ENCODE measurements at places on chromosomes 2 and 18.

- DNase-seq = no peak
These were observed 51.3 kb upstream of the CYP1B1 start for GRCh38 chr2:38127277-38127676.

- no peak for DNase-seq
These were observed 52.3 kb downstream of the TCF7L1 start for GRCh38 chr2:85185431-85185940.

- DNase-seq = no peak
These were observed 75.6 kb downstream of the RNF144A start for GRCh38 chr2:6992794-6993228.

GRCh38 chr2:216287251-216287650 is 85.0 kb downstream of the MARCHF4 start:
- DNase-seq = no peak

GRCh38 chr2:1784986-1785617 is 40.8 kb upstream of the PXDN start:
- no peak for DNase-seq

DNA sequence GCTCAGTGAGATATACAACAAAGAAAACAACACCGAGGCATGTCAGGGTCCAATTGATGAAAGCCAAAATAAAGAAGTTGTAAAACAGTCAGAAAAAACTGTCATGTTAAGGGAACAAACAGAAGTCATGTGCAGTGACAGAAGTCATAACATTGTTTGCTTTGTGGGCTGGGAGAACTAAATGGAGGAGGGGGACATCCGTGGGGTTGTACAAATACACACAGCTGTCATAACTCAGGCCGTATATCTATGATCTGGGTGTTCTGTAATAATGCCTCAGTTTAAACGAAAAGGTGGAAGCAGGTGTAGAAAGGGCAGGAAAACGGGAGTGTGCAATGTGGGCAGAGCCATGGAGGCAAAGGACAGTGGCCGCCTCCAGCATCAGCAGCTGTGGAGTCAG is 27.3 kb downstream of the TIMM21 start:
- DNase-seq = no peak

GRCh38 chr18:63002305-63002704 is 287.0 kb downstream of the PHLPP1 start:
- DNase-seq = no peak

- DNase-seq = no peak
These were observed 55.3 kb upstream of the ID2 start for GRCh38 chr2:8626572-8626971.

DNA sequence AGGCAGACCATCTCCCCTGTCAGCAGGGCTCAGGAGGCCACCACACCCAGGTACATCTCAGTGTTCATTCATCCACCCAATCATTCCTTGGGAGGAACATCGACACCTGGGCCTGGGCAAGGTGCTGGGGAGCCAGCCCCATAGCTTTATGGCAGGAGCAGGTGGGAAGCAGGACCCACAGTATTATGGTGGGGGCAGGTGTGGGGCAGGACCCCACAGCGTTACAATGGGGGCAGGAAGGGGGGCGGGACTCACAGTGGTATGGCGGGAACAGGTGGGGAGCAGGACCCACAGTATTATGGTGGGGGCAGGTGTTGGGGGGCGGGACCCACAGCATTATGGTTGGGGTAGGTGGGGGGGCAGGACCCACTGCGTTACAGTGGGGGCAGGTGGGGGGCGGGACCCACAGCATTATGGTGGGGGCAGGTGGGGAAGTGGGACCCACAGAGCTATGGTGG is 128.9 kb upstream of the HS6ST1 start:
- no peak for DNase-seq

DNA sequence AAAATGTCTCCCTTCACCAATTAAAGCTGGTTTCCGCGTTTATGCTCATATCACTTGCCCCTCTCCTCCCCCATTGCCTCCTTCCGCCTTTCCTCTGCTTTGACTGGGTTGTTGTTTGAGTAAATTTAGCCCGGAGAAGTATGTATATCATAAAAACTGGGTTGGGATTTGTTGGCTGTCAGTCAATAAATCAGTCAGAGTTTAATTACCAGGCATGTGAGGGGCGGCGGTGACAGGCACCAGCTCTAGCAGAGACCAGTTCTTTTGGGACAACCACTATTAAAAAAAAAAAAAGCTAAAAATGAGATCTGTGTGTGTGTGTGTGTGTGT is 382.4 kb upstream of the SMIM21 start:
- DNase-seq = no peak

DNA sequence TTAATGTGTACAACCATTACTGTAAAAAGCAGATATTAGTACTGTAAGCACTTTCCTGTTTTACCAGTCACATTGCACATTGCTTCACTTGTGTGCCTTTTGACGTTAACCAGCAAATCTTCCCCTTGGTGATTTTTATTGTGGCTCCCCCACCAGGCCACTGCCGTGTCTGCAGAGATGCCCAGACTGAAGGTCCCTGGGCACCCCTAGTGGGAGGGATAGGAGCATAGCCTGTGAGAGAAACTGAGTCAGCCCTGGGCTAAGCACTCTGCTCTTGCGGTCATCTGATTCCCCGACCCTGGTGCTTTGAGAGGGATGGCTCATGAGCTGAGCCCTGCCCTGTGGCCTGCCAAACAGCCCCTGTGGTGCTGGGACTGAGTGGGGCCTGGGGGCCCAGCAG is 73.4 kb downstream of the INPP4A start:
- DNase-seq = peak; percentile 16

DNA sequence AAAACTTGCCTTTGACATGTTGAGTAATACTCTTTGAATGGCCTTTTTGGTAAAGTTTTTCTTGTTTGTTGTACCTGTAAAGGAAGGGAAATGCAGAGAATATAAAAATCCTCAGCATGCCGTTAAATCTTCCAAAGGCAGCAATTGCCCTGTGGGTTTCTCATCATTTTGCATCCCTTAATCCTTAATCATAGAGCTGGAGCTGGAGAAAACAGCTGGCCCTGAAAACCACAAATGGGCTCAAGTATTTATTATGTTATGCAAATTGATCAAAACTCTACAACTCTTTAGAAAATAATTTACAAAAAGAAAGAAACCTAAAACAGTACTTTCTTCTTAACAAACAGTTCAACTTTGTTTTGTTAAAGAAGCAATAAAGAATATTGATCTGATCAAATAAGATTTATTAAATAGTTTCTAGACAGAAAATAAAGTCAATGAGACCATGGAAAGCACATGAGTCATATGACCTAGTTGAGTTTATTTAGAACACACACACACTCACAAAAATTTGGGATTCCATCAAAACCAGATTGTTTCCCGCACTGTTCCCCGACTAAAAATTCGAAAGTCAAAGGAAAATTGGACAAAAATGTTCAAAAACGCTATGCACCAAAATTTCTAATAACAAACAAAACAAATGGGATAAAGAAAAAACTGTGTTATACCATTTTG is 309.0 kb downstream of the GULP1 start:
- no peak for DNase-seq

DNA sequence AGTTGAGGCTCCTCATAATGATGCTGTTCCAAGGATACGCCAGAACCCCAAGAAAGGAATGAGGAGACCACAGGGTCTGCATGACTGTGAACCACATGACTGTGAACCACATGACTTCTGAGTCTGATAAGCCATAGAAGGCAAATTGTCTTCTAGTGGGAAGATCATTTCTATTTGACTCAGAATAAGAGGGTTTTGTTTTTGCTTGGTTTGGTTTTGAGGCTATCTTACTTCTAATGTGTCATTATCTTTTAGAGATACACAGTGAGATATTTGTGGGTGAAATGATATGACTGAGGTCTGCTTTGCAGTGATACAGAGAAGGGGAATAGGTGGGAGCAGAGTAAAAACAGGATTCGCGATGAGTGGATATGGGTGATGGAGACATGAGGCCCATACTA is 28.9 kb upstream of the BCL2L11 start:
- no peak for DNase-seq

GRCh38 chr2:214294426-214294825 is 116.4 kb upstream of the VWC2L start:
- DNase-seq = no peak

- DNase-seq = no peak
These were observed 325.3 kb upstream of the SMIM21 start for GRCh38 chr18:75752740-75753263.

DNA sequence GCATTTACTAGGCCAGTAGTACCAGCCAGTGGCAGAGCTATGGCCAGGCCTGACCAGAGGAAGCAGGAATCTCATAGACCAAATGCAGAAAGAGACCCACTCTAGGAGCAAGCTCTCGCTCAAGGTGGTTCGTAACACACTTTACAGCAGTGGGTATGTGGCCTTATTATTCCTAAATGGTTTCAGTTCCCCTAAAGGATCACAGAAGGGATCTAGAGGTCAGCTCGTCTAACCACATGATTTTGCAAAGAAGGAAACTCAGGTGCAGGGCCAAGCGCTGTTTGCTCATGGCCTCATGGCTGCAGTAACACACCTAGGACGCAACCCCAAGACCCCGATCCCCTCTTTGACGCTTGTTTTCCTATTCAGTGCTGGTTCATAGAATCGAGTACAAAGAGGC is 65.5 kb upstream of the ATG16L1 start:
- DNase-seq = no peak

GRCh38 chr18:39840406-39840805 is 2114.6 kb upstream of the PIK3C3 start:
- no peak for DNase-seq

DNA sequence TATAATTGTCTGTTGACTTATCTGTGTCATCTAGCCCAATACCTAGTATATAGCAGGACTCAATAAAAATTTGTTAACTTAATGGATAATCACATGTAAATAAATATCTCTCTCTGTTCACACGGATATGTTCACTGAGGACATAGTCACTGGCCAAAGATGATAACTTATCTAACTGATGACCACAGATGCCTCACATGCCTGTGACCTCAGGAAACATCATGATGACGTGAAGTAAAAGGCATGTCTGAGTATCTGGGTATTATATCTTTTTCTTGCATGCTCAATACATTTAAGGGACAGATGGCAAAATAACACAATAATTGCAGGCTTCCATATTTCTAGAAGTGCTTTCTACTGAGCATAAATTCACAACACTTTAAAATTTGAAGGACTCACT is 41.4 kb upstream of the PARD3B start:
- DNase-seq = no peak

DNA sequence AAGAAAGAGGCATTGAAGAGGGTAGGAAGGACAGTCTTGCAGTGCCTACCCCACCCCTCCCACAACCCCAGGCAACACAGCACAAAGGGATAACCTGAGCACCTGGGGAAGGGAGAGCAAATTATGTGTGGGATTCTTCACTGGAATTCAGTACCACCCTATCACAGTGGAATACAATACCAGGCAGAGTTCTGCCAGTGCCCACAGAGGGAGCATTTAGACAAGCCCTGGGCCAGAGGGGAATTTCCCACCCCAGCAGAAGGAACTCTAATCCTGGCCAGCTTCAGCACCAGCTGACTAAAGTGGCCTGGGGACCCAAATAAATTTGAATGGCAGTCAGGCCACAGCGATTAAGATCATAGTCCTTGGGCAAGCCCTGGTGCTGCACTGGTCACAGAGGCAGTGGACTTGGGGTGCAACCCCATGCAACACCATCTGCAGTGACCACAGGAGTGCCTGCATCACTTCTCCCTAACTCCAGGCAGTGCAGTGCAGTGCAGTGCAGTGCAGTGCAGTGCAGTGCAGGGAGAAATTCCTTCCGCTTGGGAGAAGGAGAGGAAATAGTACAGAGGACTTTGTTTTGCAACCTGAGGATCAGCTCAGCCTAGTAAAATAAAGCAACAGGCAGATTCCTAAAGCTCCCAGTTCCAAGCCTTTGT is 147.8 kb upstream of the SRD5A2 start:
- DNase-seq = no peak
